Natural killer cell (primary cell): ENCODE measurements at places on chromosomes 1 and 21.
A peak's percentile ranks its signal among the peaks of the same experiment; 100 is the strongest.

- peak; percentile 76 for DNase-seq
Observed at GRCh38 chr1:226110249-226111097, 48.0 kb downstream of the H3-3A start.

GRCh38 chr1:47853852-47854251 lies 143.3 kb downstream of the TRABD2B start:
- DNase-seq, result no peak

DNA sequence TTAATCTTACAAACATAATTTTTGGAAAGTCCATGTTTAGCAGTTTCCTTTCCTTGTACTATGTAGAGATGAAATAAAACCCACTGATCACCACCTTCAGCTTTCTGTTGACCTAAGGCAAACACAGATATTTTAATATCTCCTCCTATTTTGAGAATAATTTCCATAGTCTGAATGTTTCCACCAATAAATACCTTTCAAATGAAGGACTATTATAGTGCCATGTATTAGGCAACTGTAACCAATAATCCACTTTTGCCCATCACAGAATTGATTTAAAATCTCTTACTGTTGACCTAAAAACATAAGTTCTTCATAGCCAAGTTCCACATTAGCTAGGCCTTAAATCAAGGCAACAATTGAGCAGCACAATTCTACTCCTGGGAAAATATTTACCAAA lies 1.8 kb downstream of the CDC42BPA start:
- no peak for DNase-seq

DNA sequence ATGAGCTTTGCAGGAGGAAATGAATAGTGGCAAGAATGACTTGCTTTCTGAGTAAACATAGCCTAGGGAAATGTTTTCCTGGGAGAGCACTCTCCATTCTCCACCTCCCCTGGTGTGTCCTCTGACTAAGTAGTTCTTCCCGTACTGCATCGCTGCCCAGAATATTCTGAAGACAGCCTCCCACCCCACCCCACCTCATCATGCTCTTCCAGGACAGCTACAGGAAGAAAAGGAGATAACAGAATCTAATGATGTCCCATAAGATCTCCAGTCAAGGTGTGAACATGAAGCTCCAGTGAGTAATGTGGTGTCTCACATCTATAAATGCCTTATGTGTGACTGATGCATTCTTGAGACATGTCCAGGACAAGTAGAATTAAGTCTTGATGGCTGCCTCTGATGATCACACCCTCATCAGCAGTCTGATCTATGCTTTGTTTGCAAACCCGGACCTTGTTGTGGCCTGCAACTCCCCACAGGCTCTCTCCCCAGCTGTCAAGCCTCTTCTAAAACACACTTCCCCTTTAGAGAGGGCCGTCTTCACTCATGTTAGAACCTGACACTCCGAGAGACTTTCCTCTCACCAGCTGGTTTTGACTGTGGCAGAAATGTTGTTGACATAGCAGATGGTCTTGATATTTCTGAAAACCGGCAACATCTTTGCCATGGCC lies 183.0 kb downstream of the CYYR1 start:
- no peak for DNase-seq

- no peak for DNase-seq
Observed at GRCh38 chr1:95086949-95087533, 14.3 kb upstream of the ALG14 start.

- DNase-seq, result no peak
Observed at GRCh38 chr1:90710579-90711536, 6.2 kb downstream of the BARHL2 start.

GRCh38 chr1:54936791-54937190 lies 43.6 kb upstream of the TMEM61 start:
- no peak for DNase-seq

- DNase-seq, result no peak
Observed at GRCh38 chr1:83854456-83854855, 144.5 kb downstream of the TTLL7 start.

- no peak for DNase-seq
Observed at GRCh38 chr1:50707824-50708223, 252.2 kb downstream of the FAF1 start.

DNA sequence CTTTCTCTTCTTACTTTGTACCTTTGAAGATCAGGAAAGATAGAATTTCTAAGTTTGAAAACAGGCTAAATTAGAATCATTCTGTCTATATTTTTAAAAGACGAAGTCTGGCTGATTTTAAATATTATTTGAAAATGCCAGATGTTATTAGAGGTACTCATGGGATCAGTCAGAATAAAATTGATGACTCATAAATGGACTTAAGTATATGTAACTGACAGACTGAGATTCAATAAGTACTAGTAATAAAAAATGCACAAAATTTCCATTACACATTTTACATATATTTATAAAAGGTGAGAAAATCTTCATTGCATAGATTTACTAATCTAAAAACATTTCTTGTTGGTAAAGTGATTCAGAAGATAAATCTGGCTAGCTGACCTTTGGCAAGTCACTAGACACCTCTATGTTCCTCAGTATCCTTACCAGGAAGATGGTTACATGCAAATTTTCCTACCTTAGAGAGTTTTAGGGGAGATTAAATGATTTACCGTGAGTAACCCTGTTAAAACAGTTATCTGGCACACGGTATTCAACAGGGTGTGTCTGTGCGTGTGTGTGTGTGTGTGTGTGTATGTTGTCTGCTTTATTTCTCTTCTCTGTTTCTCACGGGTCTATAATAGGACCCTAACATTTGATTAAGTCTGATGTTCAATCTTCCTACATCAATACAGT lies 189.0 kb downstream of the RUNX1 start:
- DNase-seq, result no peak

- no peak for DNase-seq
Observed at GRCh38 chr1:220313576-220313975, 41.3 kb upstream of the RAB3GAP2 start.

DNA sequence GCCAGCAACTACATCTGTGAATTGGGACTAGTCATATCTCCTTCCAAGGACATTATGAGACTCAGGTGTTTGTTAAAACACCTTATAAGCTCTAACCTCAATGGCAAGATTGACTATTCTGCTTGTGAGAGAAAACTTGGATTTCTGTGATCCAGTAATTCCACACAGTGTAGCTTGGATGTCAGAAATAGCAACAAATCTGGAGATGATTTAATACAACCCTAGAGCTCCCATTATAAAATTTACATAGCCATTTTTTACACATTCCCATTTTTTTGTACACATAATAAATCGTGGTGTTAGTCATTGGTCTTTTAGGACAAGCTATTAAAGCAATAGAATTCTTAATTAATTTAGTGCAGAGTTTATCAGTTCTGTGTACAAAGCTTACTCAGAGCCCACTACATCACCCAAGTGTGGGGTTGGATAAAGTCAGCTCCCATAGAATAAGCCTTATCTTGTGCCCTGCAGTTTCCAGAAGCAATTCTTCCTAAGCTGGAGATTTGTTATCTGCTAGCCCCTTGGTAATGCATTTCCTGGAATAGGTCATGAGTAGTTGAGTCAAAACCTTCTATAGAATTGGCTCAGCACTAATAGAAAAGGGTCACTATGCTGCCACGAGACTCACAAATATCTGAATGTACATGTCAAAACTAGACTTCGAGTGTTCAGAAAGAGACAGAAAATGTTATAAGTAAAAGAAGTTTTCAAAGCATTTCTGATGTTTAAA lies 434.0 kb upstream of the RUNX1 start:
- no peak for DNase-seq

DNA sequence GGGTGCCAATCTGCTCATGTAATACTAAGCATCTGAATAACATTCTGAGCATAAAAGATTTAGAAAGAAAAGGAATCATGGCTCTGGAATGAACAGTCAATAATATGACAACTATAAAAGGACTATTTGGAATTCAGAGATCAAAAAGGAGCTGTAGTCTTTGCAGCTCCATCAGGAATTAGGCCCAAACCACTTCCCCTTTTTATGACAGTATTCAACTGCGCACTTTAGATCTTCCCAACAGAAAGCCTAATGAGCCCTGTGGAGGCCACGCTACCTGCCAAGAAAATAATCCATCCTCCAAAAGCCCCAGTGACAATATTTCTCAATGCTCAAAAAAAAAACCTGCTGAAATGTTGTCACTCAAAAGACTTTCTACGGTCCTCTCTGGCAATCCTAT lies 163.2 kb downstream of the SNX7 start:
- DNase-seq, result no peak

DNA sequence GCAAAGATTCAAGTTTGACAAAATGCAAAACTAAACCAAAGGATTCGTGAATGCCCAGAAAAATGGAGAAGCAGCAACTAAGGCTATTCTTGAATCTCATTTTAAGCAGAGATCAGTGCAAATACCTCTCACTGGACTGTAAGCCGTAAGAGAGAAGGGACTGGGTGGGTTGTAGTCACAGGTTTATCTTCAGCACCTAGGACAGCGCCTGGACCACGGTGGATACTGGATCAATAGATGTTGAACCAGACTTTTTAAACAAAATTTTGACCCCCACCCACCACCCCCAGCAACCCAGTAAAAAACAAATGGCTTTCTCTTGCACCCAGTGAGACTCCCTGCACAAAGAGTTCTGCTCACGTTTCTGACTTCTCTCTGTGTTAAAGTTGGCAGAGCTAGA lies 347.1 kb downstream of the AJAP1 start:
- no peak for DNase-seq

- no peak for DNase-seq
Observed at GRCh38 chr1:232037774-232038388, 411.3 kb downstream of the DISC1 start.

GRCh38 chr1:3590951-3591865 lies 20.1 kb downstream of the MEGF6 start:
- DNase-seq, result no peak

DNA sequence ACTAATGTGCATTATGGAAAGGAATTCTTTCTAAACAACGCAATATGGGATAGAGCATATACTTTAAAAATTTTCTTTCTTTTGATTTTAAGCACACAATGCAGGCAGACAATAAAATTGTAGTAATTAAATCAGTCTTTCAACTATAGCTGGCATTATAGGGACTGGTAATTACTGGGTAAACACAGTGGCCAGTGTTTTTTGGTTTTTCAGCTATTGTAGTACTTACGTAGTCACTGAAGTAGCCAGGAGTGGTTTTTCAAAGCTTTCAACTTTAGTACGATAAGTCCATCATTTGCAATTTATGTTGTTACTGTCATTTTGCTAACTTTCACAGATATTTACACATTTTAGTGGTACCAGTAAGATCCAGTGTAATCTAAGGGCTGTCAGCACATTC lies 50.6 kb downstream of the RAB3GAP2 start:
- DNase-seq, result no peak

DNA sequence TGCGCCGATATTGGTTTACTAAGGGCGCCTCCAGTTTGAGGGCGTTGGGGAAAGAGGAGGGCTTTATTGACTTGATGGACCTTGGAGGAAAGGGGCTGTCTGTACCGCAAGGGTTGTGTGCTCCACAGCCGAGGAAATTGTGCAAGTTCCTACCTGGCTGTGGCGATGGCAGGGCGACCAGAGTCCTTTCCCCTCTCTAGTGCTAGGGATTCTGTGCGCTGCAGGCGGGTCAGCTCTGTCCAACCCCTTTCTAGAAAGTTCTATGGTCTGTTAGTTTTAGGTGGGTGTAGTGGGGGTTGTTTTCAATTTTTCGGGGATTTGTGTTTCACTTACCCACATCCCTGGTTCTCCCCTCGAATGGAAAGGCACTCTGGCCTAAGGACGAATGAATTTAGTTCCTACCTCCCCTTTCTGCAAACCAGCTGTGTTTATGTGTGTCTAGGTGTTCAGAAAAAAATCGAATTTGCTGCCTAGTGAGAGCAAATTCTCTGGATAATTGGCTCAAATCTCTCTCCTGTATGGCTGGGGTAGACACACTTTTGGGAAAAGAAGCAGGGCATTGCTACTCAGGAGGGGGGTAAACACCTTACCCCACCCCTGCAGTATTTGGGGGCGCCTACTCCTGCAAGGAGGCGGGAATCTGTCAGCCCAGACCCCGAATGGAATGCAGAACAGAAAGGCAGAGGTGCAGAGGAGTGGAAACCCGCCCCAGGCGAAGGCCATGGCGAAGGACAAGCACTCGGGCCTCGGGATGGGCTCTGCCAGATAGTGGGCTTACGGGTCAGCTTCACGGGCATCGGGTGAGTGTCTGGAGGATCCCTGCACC lies 2.0 kb downstream of the DMBX1 start:
- DNase-seq, result no peak
